ENCODE measurements at places on chromosomes 7 and 10.

DNA sequence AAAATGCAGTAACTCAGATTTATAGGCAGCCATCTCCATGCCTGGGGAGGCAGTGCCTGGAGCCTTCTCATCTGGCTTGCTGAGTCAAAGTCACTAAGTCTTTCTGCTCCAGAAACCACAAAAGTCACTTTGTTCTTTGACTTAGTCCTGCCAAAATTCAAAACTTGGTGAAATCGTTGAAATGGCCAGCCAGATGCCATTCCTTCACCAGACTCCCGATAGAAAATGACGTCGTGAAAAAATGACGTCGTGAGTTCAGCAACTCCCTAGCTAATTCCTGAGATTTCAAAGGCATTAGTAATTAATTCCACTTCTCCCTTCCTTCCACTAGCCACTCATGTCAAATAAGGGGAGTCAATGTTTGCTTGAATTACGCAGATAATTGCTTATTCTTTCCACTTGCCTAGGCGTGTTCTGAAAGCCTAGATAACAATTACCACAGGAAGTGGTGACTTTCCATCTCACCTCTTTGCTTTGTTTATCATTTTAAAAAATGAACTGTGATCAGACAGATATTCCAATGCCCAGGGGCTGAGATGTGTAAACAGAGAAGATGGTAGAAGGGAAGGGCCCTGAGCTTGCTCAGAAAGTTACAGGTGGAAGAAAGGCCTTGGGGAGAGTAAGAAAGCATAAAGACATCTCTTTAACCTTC is 48.5 kb upstream of the OSBPL3 start:
- DNase-seq = no peak

DNA sequence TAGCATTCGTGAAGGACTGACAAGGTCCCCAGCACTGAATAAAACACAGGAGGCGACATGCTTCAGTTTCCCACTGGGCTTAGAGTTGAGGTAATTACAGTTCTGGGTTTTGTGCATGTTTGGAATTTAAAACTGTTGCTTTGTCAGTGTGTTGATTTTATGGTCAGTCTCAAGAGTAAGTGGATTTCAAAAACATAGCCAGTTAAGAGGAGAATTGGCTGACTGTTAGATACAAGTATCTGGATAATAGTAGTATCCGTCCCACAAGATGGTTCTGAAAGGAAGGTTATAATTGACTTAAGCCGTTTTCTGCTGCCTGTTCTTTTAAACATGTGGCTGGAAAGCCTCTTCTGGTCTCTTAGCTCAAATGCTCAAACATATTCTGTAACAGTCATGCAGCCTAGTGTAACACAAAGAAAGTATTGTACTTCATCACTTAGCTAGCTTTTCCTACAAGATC is 170.9 kb downstream of the POLR1F start:
- DNase-seq = no peak

GRCh38 chr7:69822386-69822785 is 224.1 kb downstream of the AUTS2 start:
- DNase-seq = no peak

DNA sequence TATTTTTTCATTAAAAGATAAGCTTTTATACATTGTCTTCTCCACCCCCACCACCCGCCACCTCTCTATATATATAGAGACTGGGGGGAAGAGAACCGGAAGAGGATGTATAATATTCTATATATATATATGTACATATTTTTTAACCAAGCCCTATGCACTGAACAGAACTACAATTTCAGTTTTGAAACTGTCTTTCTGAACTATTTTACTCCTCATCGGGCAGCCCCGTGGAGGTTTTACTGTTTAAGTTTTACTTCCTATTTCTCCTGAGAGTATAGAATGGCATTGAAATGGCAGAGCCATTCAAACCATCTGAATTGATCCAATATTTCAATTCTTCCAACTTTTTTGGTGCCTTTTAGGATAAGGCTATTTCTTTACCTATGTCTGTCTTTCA is 1047.1 kb downstream of the NRG3 start:
- no peak for DNase-seq

DNA sequence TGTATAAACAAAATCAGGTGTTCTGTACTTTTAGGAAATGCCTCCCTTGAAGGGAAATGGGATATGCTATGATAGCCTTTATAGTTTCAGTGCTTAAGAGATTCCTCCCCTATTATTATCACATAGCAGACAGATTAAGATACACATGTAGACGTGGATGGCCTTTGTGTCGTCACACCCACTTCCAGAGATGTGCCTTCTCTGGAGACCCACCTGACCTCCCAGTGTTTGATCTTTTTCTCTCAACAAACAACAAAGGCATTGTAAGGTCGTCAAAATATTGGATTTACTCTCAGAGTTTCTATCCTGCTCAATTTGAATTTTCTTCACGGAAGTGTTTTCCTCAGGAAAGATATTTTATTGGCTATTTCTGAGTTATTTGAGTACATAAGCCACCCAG is 25.7 kb upstream of the C1GALT1 start:
- DNase-seq = no peak

GRCh38 chr10:6044060-6044459 is 18.1 kb downstream of the IL2RA start:
- no peak for DNase-seq

DNA sequence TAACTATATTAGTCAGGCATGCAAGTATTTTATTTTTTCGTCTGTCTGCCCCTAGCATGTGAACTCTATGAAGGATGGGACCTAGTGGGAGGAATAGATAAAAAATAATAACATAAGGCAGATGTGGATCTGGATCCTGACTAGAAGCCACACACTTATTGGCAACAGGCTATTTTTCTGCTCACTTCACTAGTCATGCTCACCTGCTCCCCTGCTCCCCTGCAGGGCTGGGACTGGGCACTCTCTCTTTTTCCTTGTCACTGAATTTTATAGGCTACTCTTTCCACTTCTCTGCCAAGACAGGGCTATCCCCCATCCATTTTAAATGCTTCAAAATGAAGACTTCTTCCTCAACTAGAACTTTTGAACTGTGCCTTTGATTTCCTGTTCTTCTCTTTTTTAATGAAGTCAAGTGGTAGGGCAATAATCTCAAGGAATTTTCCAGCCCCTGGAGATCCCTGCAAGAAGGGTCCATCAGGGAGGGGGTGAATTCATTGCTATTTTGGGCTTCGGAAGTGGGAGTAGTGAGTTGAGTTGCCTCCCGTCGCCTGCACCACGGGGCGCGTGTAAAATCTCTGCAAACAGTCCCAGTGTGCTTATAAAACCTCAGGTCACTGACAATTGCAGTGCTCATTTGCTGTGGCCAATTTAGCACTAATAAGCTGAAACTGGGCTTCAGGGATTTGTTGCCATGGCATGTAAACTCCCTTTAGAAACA is 156.7 kb upstream of the NPVF start:
- no peak for DNase-seq

- no peak for DNase-seq
These were observed 2.7 kb upstream of the ARHGAP22 start for GRCh38 chr10:48607356-48608278.

DNA sequence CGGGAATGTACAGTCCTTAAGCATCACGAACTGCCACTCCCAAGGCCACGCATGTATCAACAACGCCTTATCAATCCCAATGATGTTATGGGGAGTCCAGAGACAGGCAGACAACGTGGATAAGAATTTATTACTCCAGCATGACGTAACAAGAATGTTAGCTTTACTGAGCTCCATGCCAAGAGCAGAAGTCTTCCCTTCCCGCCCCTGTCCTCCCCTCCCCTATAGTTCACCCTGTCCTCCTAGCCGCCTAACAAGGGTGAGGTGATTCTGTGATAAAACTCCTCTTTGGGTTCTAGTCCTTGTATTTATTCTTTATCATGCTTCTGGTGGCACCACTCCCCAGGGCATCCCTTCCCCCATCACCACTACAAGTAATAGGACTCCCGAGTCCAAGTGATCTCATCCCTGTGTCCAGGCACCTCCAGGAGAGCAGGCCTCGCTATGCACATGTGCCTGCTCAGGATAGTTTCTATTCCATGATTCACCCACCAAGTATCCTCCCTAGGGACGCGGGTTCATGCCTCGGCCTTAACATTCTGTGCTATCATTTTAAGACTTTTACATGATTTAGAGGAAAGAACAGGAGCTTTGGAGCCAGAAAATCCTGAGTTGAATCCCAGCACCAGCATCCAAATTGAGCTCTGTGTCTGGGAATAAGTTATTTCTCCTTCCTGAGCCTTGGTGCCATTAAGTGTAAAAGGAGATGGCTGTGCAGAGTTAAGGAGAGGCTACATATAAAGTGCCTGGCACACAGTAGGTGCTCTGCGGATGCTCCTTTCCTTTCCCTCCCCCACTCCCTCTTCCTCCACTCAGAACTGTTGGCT is 15.4 kb downstream of the GSDME start:
- no peak for DNase-seq

DNA sequence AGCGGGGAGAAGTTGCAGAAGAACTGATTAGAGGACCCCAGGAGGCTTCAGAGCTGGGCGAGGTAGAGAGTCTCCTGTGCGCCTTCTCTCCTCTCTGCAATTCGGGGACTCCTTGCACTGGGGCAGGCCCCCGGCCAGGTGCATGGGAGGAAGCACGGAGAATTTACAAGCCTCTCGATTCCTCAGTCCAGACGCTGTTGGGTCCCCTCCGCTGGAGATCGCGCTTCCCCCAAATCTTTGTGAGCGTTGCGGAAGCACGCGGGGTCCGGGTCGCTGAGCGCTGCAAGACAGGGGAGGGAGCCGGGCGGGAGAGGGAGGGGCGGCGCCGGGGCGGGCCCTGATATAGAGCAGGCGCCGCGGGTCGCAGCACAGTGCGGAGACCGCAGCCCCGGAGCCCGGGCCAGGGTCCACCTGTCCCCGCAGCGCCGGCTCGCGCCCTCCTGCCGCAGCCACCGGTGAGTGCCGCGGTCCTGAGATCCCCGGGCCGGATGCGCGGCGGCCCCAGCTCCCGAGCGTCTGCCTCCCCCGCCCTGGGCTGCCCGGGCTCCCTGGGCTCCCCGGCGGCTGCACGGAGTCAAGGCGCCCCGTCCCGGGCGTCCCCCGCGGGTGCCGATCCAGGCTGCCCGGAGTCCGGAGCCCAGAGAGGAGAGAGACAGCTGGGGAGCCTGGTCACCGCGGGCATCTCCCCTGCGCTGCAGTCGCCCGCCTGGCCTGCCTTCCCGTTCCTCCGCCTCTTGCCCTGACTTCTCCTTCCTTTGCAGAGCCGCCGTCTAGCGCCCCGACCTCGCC is at the start of gene PLAU:
Gene PLAU, plus strand, starts transcription at position 369 of the 789 bp plus-strand sequence. CDS start 424 bp downstream, outside the sequence.
- peak; percentile 20 for DNase-seq

DNA sequence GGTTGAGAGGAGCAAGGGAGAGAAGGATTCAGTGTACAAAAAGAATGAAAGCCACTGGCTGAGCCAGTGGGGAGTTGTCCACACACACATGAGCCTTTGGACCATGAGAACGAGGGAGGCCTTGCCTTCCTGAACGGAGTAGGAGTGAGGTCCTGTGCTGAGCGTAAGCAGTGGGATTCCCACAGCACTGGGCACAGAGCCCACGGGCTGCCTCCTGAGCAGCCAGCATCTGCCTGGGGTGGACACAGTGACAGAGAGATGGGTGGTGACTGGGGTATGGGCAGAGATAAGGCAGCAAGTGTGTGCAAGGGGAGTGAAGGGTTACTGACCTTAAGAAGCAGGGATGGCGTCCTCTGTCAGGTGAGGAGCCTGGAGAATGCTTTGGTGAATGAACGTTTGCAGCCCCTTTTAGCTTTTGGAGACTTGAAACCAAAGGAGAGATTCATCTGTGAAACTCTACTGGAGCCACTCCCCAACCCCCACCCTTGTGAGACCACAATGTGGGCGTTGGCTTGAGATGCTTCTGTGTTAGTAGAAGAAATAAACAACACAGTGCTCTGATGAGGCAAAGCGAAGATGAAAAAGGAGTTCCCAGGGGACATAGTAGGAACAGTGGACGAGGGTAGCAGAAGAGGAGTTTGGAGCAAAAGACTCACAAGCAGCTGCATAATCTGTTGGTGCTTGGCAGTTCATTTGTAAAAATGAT is 56.5 kb downstream of the FIGNL1 start:
- DNase-seq = no peak
